A549 (cell line): ENCODE measurements at places on chromosomes 3 and 15.

GRCh38 chr3:175751089-175751488, 892.0 kb downstream of the NAALADL2 start:
- no peak for DNase-seq

DNA sequence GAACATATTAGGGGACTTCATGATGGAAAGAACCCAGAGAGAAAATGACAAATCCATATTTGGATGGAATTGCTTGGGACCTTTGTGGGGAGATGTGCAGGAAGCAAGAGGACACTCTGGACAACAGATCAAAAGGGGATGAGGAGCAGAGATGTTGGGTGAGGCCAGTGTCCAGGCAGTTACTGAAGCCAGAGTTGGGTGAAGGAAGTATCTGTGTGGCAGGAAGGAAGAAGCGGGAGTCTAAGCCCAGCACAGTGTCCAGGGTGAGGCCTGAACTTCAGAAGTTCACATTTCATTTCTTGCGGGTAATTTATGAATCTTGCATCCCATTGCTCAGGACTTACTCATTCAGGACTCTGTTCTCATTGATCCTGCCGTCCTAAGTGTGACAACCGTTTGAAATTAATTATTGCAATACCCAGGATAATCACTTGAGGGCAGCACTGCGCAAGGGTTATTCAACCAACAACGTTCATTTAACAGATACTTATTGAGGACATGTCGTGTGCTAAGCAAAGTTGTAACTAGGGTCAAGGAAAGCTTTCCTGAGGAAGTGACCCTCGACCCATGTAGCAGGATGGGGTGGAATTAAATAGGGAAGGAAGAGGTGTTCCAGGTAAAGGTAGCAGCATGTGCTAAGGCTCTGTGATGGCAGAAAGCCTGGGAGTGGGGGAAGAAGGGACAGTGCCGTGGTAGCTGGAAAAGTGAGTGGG, 61.3 kb upstream of the CMTM8 start:
- DNase-seq, result peak; percentile 32

GRCh38 chr3:138032567-138032966, 22.6 kb downstream of the CLDN18 start:
- no peak for DNase-seq

- no peak for DNase-seq
Measured at GRCh38 chr3:188595890-188596376, 442.0 kb downstream of the LPP start.

GRCh38 chr15:101506491-101506890, 17.0 kb upstream of the PCSK6 start:
- DNase-seq, result no peak

DNA sequence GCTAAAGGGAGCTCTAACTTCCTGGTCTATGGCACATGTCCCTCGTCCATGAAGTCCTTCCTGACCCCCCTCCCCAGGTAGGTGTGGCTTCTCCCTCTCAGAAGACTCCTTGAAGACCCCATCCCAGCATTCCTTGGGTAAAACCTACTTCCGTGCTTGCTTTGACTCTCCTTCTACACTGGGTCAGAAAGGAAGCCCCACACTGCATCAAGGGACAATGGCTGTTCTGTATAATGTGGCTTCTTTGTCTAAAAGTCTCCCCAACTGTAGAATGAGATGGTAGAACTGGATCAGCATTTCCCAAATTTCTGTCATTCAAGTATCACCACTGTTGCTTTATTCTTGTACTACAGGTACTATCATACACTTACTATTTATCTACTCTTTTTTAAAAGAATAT, 3.9 kb upstream of the DNAJA4 start:
- no peak for DNase-seq

DNA sequence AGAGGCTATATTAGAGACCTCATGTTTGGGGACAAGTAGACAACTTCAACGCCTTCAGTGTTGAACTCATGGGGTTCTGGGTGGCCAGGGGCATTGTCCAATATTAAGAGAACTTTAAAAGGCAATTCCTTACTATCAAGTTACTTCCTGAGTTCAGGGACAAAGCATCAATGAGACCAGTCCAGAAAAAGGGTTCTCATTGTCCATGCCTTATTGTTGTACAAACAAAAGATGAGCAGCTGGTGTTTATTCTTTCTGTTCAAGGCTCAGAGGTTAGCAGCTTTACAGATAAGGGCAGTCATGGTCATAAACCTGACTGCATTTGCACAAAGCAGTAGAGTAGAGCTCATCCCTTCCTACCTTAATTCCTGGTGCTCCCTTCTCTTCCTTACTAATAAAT, 18.5 kb upstream of the PDHB start:
- DNase-seq, result no peak

DNA sequence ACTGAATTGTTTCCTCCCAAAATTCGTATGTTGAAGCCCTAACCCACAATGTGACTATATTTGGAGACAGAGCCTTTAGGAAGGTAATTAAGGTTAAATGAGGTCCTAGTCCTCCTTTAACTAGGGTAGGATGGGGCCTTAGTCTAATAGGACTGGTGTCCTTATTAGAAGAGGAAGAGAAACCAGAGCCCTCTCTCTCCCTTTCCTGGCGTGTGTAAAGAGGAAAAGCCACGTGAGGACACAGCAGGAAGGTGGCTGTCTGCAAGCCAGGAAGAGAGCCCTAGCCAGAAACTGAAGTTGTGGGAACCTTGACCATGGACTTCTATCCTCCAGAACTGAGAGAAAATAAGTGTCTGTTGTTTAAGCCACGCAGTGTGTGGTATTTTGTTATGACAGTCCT, 94.3 kb downstream of the OXNAD1 start:
- no peak for DNase-seq

DNA sequence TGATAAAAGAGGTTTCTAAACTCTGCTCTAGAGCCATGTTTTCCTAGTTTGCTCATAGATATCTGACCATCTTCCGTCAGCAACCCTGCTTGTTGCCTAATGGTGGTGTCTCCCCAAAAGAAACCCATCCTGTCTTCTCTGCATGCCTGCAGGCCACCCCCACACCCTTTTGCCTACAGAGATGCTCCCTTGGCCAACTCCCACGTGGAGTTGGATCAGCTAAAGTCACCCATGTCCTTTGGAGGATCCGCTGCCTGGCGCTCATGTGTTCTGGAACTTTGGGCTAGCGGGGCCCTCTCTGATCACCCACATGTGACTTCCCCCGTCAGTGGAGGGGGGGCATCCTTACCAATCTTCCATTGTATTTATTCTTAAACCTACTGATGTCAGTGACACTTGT, 185.6 kb downstream of the ADAMTS17 start:
- DNase-seq, result no peak

- DNase-seq, result no peak
Measured at GRCh38 chr3:53885239-53885638, 3.3 kb upstream of the ACTR8 start.

GRCh38 chr3:194129581-194130133, 6.3 kb upstream of the HES1 start:
- no peak for DNase-seq

DNA sequence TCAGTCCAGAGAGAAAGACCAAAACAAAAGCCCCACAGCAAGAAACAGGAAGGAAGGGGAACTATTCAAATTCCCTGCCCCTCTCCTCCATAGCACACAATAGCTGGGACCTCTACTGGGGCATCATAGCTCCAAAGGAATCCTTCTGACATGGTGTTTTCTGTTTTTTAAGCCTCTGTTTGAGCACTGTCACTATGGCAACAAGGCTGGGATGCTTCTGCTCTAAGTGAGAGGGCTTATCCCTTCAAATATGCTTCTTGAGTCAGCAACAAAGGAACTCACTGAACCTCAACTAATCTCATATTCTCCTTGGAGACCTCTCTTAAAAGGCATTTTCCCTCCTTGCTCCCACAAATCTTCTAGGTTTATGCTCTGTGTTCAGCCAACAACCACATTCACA, 40.5 kb downstream of the MYLK start:
- no peak for DNase-seq

DNA sequence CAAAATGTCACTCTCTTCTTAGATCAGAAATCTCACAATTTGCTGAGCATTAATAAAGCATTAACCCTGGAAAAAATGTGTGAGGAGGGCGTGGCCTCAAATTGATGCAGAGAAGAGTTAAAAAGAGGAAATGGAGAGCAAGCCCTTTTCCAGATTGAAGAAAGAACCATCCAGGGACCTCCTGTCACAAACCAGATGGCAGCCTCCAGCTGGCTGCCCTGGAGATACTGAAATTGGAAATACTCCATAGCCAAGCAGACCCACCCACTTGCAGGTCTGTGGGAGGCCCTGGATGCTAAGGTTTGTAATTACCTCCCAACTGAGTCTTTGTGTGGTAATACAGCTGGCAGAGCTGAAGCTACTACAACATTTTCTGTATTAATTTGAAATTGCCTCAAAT, 214.9 kb downstream of the IL20RB start:
- no peak for DNase-seq

- no peak for DNase-seq
Measured at GRCh38 chr15:69612112-69612511, 159.5 kb downstream of the RPLP1 start.

- no peak for DNase-seq
Measured at GRCh38 chr3:194950906-194951628, 265.4 kb downstream of the FAM43A start.

DNA sequence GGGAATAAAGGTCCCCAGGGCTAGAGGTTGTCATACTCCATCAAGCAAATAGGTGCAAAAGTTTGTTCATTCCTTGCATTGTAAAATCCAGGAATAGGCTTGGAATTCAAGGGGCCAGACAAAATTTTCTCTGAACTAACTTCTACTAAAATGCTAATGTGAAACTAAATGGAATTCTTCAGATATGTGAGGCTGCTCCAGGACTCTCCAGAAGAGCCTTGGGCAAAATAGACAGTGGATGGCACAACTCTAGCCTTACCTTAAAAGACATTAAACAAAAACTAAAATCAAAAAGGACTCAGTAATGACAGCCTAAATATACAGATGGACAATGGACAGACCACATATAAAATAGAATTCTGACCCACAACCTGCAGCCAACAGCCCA, 130.8 kb upstream of the STRIT1 start:
- no peak for DNase-seq

- DNase-seq, result peak; percentile 42
Measured at GRCh38 chr3:161914703-161915417, 418.3 kb downstream of the OTOL1 start.

- DNase-seq, result no peak
Measured at GRCh38 chr3:58188921-58189451, 21.8 kb downstream of the DNASE1L3 start.

- DNase-seq, result no peak
Measured at GRCh38 chr15:36756707-36757106, 177.3 kb downstream of the CDIN1 start.

- DNase-seq, result no peak
Measured at GRCh38 chr3:62611541-62612240, 238.3 kb upstream of the FEZF2 start.

- no peak for DNase-seq
Measured at GRCh38 chr15:70318594-70319465, 221.1 kb upstream of the TLE3 start.

- no peak for DNase-seq
Measured at GRCh38 chr3:37621771-37622170, 239.9 kb upstream of the CTDSPL start.

- no peak for DNase-seq
Measured at GRCh38 chr15:70337277-70338186, 239.8 kb upstream of the TLE3 start.

DNA sequence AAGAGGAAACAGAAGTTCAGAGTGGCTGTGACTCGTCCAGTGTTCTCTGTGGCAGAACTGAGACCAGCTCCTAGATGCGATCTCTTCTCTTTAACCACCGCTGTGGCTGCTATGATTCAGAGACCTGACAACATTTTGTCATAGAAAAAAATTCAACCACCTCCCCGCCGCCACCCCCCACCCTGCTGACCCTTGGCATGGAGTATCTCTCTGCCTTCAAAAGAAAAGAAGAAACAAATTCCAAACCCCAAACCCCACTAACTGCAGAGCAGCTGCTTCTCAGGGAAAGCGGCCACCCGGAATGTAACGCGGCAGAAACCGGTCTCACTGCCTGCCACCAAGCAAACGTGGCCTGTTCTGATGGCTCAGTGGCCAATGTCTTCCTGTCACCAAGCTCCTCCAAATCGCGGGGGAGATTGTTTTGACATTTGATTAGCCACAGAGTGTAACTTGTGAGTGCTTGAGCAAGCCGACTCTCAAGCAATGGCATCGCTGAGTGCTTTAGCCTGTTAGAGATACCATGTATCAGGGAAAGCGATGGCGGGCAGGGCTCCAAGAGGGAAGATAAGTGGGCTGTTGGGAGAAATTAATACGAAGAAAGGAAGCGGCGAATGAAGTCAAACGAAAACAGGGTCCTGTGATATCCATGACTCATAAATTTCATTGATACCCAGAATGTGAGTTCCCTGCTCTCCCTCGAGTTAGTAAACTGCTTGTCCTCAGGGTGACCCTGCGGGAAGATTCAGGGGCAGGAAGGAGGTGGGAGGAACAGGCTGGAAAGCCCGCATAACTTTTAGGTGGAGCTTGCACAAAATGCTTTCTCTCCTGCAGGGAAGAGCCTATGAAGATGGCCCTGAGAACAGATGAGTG, 44.8 kb upstream of the TLE3 start:
- no peak for DNase-seq

- DNase-seq, result no peak
Measured at GRCh38 chr15:72227720-72228119, 3.3 kb downstream of the PKM start.

DNA sequence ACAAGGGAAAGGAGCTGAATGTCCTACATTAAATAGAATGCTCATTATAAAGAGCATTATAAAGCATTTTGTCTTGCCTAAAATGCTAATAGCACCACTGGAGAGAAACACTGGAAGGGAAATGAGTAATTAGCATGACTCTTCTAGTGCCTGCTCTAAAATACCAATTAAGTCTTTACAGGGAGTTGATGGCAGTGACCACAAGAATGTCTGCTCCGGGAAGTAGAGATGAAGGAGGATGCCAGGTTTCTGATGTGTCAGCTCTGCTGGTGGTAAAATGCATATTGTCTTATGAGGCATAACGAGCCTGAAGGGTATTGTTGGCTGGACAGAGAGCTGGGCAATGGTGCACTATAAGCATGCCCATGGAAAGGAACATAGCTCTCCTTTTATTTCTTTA, 49.5 kb downstream of the MYLK start:
- DNase-seq, result no peak

DNA sequence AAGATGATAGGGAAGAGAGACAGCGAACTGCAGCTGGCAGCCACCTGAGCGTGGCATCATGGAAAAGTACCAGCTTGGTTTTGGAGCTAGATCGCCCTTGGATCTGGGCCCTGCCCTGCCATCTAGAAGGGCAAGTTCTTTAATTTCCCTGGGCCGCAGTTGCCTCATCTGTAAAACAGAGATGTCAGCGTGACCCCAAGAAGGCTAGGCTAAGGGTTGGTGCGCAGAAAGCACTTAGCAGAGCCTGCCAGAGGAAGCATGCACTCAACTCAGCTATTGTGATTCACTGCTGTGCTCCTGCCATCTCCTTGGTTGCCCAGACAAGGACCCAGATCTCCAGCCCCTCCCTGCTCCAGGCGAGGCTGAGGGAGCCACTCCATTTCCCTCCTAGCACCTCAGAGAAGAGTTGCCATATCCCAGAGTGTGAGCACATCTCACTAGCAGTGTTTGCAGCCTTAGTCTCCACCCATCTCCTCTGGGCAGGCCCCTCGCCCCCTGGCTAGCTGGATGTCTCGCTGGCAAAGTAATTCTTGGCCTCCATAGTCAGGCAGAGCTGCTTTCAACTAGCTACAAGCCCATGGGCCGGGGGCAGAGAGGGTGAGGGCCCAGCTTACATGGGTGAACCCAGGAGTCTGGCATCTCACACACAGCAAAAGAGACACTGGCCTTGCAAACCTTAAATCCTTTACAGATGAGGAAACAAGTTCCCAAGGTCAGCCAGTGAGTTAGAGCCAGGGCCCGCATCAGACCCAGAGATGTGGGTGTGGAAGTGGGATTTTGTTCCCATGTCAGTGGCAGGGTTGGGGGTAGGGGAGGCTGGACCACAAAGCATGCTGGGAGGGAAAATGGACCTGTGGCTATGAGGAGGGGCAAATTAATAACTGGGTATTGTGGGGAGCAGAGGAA, 280.7 kb upstream of the TLE3 start:
- no peak for DNase-seq
